ENCODE measurements at places on chromosomes 16 and 17.
A peak's percentile ranks its signal among the peaks of the same experiment; 100 is the strongest.

DNA sequence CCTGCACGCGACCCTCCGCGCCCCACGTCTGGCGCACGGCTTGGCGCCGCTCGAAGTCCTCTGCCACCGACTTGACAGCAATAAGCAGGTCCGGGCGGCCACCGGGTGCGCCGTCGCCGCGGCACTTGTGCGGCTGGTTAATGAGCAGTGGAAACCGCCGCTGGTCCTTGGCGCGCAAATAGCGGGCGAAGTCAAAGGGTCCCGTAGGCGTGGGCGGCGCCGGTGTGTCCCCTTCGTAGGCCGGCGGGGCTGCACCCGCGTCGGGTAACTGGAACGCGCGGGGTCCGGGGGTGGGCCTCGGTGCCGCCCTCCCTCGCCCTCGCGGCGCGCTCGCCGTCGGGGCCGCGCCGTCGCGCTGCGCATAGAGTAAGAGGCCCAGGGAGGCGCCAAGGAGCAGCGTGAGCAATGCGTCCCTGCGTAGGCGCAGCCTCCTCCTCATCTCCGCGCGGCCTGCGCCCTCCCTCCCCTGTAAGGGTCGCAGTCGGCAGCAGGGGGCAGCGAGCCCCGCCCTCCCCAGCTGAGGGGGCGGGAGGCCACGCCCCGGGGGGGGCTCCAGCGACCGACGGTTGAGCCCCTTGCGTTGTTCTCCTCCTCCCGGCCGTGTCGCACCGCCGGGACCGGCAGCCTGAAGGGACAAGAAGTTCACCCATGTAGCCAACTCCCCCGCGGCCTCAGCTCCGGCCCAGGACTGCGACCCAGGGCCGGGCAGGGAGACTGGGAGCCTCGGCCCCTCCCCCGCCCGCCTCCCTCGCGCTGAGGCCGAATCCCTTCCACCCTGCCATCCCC, 558 bp downstream of the B3GNT9 start:
- peak; percentile 78 for DNase-seq

GRCh38 chr17:76292567-76292966, 15.5 kb downstream of the QRICH2 start:
- DNase-seq = no peak

DNA sequence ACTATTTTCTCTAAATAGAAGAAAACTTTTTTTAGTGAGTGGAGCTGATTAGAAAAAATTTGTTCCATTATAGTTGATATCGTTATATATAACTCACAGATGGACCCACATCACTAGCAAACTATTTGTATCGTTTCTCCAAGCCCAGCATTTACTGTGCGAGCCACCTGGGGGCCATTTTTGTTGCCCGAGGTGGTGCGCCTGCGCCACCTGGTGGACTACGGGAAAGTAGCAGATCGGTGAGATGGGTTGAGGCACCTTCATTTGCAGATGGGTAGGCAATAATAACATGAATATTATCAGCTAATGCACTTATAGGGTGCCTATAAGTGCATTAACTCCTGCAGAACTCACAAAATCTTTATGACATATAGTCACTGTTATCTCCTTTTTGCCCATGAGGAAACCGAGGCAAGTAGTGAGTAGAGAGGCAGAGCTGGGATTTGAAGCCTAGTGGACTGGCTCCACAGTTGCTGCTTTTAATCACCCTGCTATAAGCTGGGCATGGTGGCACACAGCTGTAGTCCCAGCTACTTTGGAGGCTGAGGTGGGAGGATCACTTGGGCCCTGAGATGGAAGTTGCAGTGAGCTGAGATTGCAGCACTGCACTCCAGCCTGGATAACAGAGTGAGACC, 23.2 kb upstream of the NTN1 start:
- DNase-seq = peak; percentile 91

DNA sequence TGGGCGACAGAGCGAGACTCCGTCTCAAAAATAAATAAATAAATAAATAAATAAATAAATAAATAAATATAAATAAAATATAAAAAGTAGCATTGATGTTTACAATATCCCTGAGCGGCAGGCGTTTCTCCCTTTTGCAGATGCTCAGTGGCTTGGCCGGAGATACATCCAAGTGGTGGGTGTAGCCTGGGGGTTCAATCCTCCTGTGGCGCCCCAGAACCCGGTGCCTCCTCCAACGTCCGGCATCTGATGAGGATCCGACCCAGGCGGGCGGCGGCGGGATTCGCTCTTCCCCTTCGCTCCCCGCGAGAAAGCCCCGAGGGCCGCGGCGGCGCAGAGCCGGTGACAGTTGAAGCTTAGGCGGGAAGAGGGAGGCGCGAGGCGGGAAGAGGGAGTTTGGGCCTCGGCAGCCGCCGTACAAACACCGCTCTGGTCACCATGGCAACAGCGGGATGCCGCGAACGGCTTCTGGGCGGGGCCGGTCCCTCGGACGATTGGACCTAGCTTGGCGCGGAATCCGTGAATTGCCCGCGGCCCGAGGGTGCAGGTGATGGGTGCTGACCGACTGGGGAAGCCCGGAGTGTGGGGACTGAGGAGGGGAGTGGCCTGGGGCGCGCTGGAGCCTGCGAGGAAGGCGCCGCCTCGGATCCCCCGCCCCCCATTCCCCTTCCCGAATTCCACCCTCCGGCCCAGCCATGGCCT, 12.7 kb upstream of the ALDOA start:
- peak; percentile 97 for DNase-seq

DNA sequence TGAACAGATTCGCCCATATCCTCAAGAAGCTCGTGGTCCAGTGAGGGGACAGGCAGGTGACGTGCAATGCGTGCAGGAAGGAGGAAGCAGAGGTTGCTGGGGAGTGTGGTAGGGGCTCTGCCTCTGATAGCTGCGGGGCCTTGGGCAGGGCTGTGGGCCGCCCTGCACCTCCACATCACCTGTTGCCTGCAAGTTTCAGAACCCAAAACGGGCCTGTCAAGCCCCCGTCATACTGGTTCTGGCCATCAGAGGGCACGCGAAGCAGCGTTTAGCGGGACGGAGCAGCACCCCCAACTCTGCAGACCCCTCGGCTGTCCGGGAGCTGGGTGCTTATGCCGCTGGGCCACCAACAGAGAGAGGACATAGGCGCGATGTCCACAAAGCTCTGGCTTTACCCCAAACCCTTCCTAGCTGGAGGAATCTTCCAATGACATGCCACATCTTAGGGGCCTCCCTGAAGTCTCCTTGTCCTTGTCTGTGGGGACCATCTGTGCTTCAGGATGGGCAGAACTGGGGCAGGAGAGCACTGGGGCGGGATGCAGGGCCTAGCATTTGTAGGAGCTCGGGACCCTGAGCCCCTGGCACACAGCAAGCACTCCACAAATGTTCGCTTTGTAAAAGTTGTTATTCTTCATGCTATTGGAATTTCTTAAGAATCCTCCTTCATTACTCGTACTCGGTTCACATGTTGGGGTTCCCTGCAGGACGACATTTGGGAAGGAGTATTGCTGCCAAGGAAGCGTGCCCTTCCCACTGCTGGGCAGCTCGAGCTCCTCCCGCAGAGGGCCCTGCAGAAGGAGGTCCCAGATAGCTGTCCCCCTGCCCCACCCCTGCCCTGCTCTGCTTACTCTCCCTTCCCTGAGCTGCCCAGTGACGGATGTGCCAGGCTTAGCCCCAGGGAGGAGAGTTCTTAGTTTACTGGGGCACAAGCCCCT, 64.3 kb downstream of the CNGB1 start:
- DNase-seq = peak; percentile 63

DNA sequence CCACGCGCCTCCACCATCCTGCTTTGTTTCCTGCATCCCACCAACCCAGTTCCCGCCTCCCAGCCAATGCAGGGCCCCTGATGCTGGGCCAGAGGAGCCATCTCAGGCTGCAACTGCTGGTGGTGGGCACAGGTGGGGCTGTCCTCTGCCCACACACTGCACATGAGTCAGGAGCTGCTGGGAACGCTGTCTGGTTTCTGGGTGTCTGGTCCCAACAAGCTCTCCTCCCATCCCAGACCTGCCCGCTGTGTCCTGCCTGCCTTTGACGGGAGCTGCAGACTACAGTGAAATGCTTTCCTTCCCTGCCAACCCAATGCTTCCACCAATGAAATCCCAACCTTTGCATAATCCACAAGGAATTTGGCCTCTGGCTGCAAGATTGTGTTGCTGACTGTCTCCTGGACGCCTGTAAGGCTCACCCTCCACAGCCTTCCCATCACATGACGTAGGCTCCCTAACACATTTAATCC, 98.9 kb downstream of the N4BP1 start:
- DNase-seq = no peak

Data from activated CD8-positive, alpha-beta memory T cell treated with anti-CD3 and anti-CD28 coated beads for 24 hours (primary cell).